ENCODE measurements at places on chromosomes 4 and X. TPM values are rescaled to one million over a fixed set of nuclear protein-coding genes. Genes with fewer than 3 reads are reported as not detected.

GDPD2 gene
- not detected for total RNA-seq

SRPK3 gene
- total RNA-seq: not detected

NAA10 gene
- 106 TPM for total RNA-seq

DCX gene
- total RNA-seq: not detected

GAGE13 gene
- not detected for total RNA-seq

BLTP1 gene
- 30.7 TPM for total RNA-seq

SPACA5 gene
- total RNA-seq: not detected

MED28 gene
- 52.9 TPM for total RNA-seq

PRKG2 gene
- 0.10 TPM for total RNA-seq

OTC gene
- total RNA-seq: not detected

ALB gene
- total RNA-seq: not detected

CYSLTR1 gene
- total RNA-seq: 2.5 TPM

NPY5R gene
- not detected for total RNA-seq

HSFX1 gene
- total RNA-seq: 0.24 TPM

MAGEA2B gene
- total RNA-seq: not detected

SLC9B1 gene
- 1.9 TPM for total RNA-seq

MAGED4 gene
- 1.2 TPM for total RNA-seq

DGKK gene
- not detected for total RNA-seq

TMEM154 gene
- 20.8 TPM for total RNA-seq

BRS3 gene
- total RNA-seq: not detected

GPM6B gene
- not detected for total RNA-seq

ETNPPL gene
- total RNA-seq: not detected

RBMXL3 gene
- not detected for total RNA-seq

G3BP2 gene
- total RNA-seq: 137 TPM

PPEF2 gene
- not detected for total RNA-seq

TRIM60 gene
- not detected for total RNA-seq

FAAH2 gene
- 12.1 TPM for total RNA-seq

SLIT2 gene
- total RNA-seq: not detected

GLOD5 gene
- not detected for total RNA-seq

ANKRD50 gene
- 0.36 TPM for total RNA-seq

TMEM31 gene
- 0.44 TPM for total RNA-seq

LRP2BP gene
- 0.36 TPM for total RNA-seq

PCDH7 gene
- not detected for total RNA-seq

QRFPR gene
- total RNA-seq: not detected

TLR2 gene
- 1.3 TPM for total RNA-seq

XAGE2 gene
- not detected for total RNA-seq

UGT2B17 gene
- total RNA-seq: not detected

TCP11X2 gene
- not detected for total RNA-seq

Measured in activated CD4-positive, alpha-beta memory T cell treated with anti-CD3 and anti-CD28 coated beads for 36 hours (primary cell).